ENCODE measurements at places on chromosomes 6 and 20.

DNA sequence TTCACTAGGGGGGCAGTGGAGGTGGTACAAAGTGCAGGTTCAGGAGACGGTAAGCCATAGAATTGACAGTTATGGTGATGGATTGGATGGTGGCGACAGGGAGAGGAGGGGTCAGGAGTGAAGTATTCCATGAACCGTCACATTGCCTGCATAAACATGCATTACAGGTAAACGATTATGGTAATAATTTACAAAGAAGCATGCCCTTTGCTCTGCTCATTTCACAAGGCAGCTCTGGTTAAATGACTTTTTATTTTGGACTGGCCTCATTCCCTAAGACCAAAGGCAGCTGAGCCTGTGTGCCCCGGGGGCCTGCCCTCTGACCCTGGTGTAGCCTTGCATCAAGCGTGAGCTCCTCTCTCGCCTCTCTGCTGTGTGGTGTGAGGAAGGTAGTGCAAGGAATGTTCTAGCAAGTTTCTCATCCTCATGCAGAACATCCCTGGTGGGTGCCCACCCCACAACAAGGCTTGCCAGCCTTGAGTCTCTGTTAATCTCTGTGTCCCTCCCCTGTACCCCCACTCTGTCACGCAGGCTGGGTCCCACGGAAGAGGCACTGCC is 59.0 kb downstream of the PPP1R14C start:
- DNase-seq = no peak

GRCh38 chr6:36719126-36719525 is 21.5 kb downstream of the RAB44 start:
- no peak for DNase-seq

GRCh38 chr6:117306227-117306790 is 41.0 kb downstream of the VGLL2 start:
- no peak for DNase-seq

GRCh38 chr6:124978451-124979293 is 16.4 kb downstream of the RNF217 start:
- no peak for DNase-seq

- no peak for DNase-seq
Measured at GRCh38 chr6:131642987-131643611, 6.0 kb downstream of the ENPP3 start.

- no peak for DNase-seq
Measured at GRCh38 chr6:107540465-107540857, 50.5 kb downstream of the SOBP start.

DNA sequence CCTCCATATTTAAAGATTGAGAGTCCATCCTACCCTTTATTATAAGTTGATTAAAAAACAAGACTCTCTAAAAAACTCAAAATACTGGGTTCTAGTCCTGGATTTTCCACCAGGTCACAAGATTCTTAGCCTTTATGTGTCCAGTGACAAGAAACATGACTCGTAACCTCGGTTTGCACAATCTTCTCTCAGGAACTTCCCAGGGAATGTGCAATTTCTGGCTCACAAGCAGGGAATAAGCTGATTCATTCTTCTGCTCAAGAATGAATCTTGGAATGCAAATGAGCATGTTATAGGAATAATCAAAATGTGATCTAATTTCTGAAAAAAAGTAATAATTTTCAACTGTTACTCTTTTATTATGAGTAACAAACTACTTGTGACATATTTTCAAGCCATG is 45.1 kb downstream of the OGFRL1 start:
- DNase-seq = no peak

- no peak for DNase-seq
Measured at GRCh38 chr6:112488238-112488637, 141.1 kb downstream of the RFPL4B start.

DNA sequence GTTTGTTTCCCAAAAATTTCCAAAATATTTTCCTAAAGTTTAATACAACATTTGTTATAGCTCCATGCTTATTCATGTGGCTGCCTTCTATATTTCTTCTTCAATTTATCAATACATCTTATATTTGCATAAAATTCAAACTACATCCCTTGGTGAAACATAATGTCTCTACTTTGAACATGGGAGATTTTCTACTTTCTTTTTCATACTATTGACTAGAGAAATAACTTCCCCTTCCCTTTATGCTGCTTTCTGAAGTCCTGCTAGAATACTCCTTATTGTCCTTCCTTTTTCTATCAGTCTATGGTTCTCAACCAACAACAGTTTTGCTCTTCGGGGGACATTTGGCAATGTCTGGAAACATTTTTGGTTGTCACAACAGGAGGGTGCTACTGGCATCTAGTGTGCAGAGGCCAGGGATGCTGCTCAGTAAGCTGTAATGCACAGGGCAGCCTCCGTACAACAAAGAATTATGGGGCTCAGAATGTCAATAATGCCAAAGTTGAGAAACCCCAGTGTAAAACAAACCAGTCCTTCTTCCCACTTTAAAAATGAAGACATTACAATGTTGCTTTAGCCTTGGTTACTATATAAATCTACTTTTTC is 29.9 kb downstream of the MKKS start:
- no peak for DNase-seq

- DNase-seq = no peak
Measured at GRCh38 chr6:160160450-160160849, 38.8 kb downstream of the SLC22A1 start.

DNA sequence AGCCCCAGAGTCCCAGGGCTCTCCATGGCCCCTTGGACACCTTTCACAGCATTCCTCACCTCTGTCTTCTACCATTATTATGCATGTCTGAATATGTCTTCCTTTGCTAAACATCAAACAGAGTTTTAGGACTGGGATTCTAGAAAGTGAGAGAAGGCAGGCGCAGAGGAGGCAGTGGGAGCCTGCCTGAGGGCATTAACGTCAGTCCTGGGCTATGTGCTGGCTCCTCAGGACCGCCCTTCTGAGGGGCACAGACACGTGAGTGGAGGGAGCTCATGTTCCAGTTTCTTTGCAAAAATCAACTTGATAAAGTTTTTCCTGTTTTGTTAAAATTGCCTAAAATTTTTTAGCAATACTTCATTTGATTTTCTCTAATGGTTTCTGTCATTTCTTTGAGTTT is 38.0 kb downstream of the C6orf15 start:
- DNase-seq = no peak

DNA sequence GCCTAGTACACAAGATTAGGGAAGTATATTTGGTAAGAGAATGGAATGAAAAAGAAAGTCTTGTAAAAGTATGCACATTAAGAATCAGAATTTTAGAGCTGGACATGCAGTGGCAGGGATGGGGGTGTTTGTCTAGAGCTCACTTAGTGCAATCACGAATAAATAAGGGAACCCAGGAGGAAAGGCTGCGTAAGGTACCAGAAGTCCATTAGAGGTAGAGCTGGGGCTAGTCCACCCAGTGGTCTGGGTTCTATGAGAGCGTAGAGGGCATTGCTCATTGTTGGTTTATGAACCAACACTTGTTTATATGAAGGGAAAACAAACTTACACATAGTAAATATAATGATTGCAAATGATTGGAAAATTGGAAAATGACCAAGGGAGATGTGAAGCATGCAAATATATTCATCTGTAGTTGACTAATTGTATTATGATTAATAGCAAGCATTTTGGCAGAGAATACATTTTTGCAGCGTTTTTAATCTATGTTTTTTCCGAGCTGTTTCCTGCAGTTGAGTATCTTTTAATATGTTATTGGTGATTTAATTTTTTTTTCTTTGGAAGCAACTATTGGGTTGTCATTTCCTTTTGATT is 3.2 kb downstream of the CDC40 start:
- no peak for DNase-seq

DNA sequence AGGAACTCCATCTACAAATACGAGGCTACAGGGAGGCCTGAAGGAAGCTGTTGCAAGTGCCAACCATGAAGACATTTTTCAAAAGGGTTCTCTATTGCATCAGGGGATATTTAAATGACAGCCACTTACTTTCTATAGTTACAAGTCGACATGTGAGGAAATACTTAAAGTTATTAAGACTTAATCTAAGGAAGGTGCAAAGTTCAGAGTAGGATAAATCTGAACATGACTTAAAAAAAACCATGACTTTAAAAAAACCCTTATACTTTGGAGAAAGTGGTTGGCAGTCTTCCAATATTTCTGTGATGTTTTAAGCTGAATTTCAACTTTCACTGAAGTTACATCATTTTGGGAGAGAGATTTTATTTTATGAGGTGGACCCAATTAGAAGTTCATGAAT is 56.3 kb upstream of the EMILIN3 start:
- no peak for DNase-seq

- DNase-seq = no peak
Measured at GRCh38 chr20:47319517-47320252, 36.8 kb downstream of the ZMYND8 start.

DNA sequence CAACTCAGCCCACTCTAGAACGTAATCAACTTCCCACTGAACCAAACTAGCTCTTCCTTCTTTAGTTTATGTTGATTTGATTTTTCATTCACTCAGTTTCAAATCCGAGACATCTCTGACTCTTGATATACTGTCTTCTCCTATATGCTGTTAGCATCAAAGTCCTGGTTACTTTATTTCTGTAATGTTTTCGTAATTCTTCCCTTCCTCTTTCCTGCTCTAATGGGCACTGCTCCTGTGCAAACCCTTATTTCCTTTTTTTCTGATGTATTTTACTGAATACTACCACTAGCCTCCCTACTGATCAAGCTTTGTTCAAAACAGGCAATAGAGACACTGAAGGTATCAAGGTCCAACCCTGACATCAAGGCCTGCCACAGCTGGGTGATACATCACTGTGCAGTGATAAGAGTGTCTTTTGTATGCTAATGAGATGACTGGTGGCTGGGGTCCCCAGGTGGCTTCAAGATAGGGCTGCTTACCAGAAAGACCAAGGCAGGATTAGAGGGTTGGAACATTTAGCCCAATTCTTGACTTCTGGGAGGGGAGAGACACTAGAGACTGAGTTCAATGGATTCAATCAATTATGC is 95.2 kb downstream of the KIF13A start:
- no peak for DNase-seq

DNA sequence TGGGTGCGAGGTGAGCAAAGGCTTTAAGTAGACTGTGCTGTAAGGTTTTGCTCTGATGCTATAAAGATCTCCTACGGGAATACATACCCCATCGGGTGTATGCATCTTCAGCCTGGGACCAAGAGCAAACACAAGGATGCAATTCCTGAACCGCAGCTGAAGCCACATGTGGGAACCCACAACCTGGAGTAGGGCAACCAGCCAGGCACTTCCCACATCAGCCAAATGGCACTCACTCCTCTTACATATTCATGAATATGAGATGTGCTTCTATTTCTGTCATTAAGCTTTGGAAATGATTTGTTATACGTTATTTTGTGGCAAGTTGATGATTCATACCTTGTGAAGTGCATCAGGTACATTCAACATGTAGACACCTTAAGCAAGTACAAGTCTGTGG is 619.2 kb downstream of the C6orf118 start:
- no peak for DNase-seq

DNA sequence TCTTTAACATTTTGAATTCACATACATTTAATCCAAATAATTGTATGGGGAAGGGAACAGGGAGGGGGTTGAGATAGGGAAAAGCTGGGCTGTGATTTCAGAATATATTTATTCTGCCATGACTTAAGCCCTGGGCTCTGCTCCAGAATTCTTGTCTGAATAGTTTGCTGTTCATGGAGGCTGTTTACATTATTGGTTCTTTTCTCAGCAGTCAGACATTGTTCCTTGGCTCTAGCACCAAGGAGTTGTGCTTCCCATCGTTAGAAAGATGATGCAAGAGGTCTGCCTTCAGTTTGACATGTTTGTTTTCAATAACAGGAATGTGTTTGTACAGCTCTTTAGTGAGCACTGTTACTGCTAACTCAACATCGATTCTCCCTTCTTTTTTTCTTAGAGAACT is 198.8 kb upstream of the CDYL start:
- no peak for DNase-seq

DNA sequence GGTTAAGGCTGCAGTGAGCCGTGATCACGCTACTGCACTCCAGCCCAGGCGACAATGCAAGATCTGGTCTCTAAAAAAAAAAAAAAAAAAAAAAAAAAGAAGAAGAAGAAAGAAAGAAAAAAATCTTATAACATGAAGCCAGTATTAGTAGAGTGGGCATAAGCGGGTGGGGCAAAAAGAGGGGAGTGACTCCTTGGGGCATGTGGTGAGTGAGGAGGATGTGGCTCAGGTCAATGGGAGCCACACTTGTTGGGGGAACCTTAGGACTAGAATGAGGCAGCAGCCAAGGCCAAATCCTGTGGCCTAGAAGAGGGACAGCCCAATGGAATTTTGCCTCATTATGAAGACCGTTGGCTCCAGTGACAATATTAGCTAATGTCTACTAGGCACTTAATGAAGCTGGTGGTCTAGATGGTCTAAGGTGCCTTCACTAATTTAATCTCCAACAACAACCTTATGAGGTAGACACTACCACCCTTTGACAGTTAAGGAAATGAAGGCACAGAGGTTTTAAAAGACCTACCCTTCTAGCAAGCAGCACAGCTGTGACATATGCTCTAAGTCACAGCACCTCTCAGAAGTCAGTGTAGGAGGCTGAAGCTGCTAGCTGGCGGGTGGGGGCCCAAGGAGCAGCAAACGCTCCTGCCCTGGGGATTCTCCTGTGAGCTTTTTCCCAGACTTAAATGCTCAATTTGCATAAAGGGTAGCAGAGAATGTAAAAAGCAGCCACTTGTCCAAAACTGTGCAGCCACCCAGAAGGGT is 23.6 kb upstream of the ARMC12 start:
- DNase-seq = no peak

DNA sequence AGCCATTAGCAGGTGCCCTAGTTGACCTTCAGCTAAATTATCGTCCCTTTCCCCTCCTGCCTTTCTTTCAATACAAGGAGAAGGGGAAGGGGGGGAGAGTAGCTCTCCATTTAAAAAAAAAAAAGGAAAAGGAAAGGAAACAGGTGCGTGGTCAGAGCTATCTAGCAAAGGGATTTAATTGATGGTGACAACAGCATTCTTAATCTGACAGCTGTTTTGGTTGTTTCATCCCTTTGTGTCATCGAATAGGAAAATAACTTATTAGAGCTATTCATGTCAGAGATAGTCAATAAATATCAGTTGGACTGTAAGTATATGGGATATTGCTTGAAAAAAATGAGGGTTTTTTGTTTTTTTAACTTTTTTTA is 195.2 kb upstream of the SASH1 start:
- no peak for DNase-seq

GRCh38 chr20:49510562-49511122 is 28.2 kb upstream of the KCNB1 start:
- DNase-seq = no peak

DNA sequence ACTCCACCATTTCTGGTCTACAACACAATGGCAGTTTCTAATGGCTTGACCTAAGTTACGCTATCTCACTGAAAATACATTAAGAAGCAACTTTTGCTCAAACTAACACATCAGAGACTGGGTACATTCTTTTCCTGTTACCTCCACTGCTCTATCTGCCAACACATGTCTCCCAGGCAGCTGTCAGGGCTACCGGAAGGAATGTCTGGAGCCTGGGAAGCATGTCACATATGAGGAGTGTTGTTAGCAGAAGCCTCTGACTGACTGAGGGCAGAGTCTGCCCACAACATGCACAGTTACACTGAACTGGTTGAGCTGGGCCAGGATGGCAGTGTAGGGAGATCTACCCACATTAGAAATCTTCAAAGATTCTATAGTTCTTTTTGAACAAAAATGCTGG is 264.5 kb downstream of the KIF16B start:
- DNase-seq = no peak

- DNase-seq = no peak
Measured at GRCh38 chr6:131067521-131067920, 4.5 kb upstream of the EPB41L2 start.

Measured in stimulated activated naive B cell treated with anti-CD40 and anti-IgM and Interleukin-4, amounts not matched to agents 10 μg/mL and 1 μg/mL and 100 μg/mL, for 72 hours (primary cell).